MCF 10A (cell line): ENCODE measurements at places on chromosomes 16 and 17.

GRCh38 chr16:85623997-85624601 is 11.0 kb downstream of the GSE1 start:
- DNase-seq = no peak

GRCh38 chr16:58197314-58198012 is 443 bp downstream of the CSNK2A2 start:
- peak; percentile 0 for DNase-seq

- no peak for DNase-seq
These were observed 245.9 kb upstream of the RPL38 start for GRCh38 chr17:73957564-73957963.

GRCh38 chr17:35299135-35299534 is 56.3 kb downstream of the SLFN5 start:
- no peak for DNase-seq

- DNase-seq = no peak
These were observed 1.1 kb downstream of the ARL6IP1 start for GRCh38 chr16:18800293-18800692.

GRCh38 chr17:73914536-73915274 is 270.5 kb upstream of the SDK2 start:
- no peak for DNase-seq

DNA sequence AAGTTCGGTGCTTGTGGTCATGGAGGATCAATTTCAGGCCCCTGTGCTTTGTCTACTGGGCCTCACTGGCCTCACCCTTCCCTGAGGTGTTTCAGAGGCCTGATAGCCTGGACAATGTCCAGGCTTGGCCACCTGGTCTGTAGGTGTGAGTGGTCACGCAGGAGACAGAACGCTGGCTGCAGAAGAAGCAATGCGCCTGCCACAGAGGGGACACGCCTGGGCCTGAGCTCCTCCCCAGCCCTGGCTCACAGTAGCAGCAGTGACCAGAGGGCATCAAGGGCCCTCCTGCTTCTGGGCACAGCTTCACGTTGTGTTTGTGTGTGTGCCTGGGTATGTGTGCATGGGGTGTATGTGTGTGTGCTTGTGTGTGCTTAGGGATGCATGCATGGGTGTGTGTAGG is 1.9 kb upstream of the PITPNM3 start:
- DNase-seq = no peak

- DNase-seq = no peak
These were observed 5.9 kb upstream of the MYO15A start for GRCh38 chr17:18102640-18103039.

DNA sequence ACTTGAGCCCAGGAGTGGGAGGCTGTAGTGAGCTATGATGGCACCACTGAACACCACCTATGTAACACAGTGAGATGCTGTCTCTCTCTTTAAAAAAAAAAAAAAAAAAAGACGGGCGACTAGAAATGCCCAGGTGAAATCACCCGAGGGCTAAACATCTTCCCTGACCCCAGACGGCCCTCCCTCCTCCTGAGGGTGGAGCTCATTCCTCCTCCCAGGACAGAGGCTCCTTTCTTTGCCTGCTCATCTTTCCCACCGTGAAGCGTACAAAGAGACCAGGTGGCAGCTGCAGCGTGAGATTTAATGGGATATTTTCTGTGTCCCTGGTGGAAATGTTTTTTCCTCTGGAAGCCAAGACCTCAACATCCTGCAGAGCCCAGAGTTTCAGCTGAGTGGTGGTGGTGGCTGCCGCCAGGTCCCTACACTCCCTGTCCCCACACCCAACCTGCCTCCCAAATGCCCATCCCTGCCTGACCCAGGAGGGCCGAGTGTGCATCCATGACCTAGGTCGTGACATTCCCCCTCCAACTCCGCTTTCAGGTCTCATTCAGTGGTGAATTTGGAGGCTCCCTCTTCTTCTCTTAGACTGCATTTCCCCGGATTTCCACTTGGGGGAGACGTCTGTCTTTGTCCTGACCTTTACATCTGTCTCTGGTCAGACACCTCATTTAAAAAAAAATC is 14.4 kb upstream of the GPRC5B start:
- peak; percentile 73 for DNase-seq

- no peak for DNase-seq
These were observed 44.7 kb downstream of the HS3ST3A1 start for GRCh38 chr17:13557077-13557476.

DNA sequence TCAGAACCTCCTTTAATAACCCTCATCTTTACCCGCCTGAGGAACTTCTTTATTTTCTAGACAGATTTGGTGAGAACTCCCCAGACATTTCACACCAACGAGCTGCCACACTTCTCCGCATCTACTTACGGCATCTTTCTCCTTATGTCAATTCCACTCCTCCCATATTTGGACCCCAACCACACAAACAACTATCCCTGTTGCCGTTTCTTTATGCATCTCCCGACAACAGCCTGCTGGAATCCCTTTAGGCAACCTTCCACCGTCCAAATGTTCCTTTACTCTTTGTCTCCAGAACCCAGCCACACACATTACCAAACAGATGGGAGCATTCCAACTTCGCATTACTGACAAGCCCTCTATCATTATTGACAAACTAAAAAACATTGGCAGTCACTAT is 8.8 kb upstream of the ENDOV start:
- no peak for DNase-seq

- peak; percentile 72 for DNase-seq
These were observed 1245.8 kb downstream of the CDH11 start for GRCh38 chr16:63876103-63876502.

DNA sequence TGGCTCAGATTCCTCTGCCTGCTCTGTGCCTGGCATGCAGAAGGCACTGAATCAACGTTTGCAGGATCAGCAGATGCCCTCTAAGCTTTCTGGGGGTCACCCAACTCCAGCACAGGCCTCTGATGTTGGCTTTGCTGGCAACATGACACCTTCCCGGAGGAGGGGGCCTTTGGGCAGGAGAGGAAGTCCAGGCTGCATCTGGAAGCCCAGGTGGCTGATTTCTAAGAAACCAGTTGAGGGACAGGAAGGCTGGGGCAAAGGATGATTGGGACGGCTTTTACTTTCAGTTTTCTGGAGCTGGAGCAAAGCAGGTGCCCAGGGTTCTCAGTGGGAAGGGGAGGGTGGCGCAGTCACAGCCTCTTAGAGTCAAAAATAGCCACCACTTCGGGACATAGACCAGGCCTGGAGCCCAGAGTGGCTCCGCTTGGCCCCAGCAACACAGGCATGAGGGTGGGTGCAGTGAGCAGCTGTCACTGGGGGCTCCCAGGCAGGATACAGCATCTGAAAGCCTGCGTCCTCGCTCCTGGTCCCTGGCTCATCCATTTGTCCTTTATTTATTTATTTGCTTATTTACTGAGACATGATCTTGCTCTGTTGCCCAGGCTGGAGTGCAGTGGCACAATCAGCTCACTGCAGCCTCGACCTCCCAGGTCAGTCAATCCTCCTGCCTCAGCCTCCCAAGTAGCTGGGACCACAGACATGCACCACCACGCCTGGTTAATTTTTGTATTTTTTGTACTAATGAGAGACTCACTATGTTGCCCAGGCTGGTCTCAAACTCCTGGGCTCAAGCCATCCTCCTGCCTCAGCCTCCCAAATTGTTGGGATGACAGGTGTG is 15.1 kb downstream of the SOCS1 start:
- DNase-seq = no peak

GRCh38 chr16:79008869-79009179 is 591.7 kb downstream of the MAF start:
- DNase-seq = peak; percentile 58

- peak; percentile 61 for DNase-seq
These were observed 295.8 kb downstream of the FOXL1 start for GRCh38 chr16:86874141-86874540.

- DNase-seq = peak; percentile 3
These were observed 66.2 kb downstream of the CENPV start for GRCh38 chr17:16286947-16287562.

GRCh38 chr17:58005728-58006559 is 1.1 kb downstream of the SRSF1 start:
- no peak for DNase-seq

GRCh38 chr17:38958756-38959155 is 8.4 kb downstream of the FBXO47 start:
- DNase-seq = no peak

DNA sequence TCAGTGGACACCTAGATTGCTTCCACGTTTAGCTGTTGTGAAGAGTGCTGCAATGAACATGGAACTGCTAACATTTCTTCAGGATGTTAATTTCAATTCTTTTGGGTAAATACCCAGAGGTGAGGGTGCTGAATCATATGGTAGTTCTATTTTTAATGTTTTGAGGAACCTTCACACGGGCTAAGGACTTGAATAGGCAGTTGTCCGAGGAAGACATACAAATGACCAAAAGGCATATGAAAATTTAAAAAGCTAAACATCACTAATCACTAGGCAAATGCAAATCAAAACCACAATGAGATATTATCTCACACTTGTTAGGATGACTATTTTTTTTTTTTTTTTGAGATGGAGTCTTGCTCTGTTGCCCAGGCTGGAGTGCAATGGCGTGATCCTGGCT is 173.3 kb downstream of the PRKCB start:
- no peak for DNase-seq

DNA sequence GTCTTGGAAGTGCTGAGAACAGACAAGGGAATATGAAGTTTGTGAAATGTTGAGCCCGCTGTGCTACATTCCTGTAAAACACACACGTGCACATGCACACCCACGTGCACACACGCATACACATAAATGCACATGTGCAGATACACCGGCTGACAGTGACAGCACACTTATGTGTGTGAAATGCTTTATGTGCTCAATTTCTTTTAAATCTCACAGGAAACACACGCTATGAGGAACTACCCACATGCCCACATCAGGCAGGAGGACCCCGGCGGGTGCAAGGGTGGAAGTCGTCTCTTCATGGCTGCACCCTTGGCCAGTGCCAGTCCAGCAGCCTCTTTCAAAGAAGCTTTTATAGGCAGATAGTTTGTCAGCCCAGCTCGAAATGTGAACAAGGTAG is 561 bp upstream of the WFDC1 start:
- no peak for DNase-seq

- peak; percentile 60 for DNase-seq
These were observed 45.6 kb upstream of the BAHCC1 start for GRCh38 chr17:81349397-81350319.

DNA sequence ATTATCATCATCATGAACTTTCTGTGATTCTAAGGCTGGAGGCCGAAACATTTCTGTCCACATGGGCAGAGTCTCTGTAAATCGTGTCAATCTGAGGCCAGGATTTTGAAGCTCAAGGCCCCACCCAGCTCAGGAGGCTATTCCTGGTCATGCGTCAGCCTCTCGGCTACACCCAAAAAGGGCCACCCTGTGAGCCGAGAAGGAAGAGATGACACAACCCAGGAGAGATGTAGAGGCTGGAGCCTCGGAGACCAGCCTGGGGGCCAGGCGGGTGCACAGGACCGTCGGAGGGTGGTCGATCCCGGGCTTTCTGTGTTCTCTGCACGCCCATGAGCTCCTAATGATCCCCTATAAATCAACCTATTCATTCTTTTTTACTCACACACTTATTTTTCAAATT is 1.1 kb upstream of the CACNG1 start:
- DNase-seq = no peak

GRCh38 chr17:36544044-36544306 is 744 bp upstream of the GGNBP2 start:
- DNase-seq = no peak

DNA sequence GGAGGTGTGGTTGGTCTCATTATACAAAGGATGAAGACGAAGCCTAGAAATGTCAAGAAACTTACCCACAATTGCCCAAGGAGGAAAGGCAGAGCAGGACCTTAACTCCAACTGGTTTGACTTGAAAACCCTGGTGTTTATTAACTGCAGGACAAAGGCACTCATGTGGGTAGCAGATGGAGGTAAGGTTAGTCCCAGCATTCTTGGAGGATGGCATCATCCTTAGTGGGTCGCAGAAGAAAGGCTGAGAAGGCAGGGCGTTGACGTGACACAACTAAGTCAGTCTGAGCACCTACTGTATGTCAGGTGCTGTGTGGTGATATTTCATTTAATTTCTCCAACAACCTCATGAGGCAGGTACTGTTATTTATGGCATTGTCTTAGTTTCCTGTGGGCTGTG is 101.3 kb downstream of the HAPSTR1 start:
- DNase-seq = no peak

DNA sequence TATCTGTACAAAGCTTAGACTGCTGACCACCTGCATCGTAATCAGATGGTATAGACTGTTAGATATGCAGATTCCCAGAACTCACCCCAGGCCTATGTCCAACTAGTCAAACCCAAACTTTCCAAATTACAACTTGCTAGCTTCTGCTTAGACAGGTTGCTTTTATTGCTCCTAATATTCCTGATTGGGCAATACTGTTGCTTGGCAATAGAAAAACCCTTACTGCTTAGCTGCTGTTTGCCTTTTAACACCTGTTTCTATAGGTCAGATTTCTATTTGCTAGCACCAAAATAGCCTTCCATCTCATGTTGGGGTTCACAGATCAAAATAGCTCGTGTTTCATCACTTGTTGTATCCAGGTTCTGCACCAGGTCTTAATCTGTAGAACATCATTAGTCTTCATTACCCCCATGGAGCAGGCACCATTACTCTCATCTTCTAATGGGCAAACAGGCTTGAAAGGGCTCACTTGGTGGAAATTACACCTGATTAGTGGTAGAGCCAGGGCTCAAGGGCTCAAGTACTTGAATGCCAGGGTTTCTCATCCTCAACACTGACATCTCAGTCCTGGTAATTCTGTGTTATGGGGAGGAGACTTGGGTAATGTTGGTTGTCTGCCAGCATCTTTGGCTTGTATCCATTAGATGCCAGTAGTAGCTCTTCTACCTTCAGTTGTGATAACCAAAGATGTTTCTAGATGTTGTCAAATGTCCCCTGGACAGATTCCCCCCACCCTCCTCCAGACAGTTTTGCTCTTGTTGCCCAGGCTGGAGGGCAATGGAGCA is 2.7 kb downstream of the ZP2 start:
- no peak for DNase-seq

- DNase-seq = peak; percentile 98
These were observed 42.4 kb upstream of the NF1 start for GRCh38 chr17:31052187-31052889.

GRCh38 chr17:17724307-17725010 is 43.2 kb downstream of the RAI1 start:
- no peak for DNase-seq

GRCh38 chr17:77959126-77959925 is 823 bp downstream of the TNRC6C start:
- no peak for DNase-seq

GRCh38 chr16:83652943-83653342 is 154.8 kb upstream of the HSBP1 start:
- DNase-seq = peak; percentile 48

GRCh38 chr16:22967521-22968095 is 153.6 kb downstream of the HS3ST2 start:
- DNase-seq = no peak

GRCh38 chr17:6569370-6570285 is 13.3 kb upstream of the PITPNM3 start:
- DNase-seq = no peak

GRCh38 chr16:17476414-17477259 is 5.9 kb upstream of the XYLT1 start:
- peak; percentile 30 for DNase-seq

GRCh38 chr17:79922116-79922601 is 82.9 kb upstream of the CBX4 start:
- DNase-seq = no peak
